ENCODE measurements at places on chromosomes 3 and 15.

DNA sequence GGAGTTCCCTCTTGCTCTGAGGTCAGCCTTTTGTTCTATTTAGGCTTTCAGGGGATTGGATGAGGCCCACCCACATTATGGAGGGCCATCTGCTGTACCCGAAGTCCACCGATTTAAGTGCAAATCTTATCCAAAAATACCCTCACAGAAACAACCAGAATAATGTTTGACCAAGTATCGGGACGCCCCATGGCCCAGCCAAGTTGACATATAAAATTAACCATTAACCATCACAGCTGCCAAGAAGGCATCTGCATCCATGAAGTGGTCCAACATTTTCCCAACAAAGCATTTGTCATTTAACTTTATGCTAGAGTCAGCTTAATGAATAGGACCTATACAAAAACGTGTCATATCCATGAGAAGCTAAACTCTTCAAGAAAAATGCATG, 46.2 kb upstream of the TBC1D23 start:
- no peak for DNase-seq

DNA sequence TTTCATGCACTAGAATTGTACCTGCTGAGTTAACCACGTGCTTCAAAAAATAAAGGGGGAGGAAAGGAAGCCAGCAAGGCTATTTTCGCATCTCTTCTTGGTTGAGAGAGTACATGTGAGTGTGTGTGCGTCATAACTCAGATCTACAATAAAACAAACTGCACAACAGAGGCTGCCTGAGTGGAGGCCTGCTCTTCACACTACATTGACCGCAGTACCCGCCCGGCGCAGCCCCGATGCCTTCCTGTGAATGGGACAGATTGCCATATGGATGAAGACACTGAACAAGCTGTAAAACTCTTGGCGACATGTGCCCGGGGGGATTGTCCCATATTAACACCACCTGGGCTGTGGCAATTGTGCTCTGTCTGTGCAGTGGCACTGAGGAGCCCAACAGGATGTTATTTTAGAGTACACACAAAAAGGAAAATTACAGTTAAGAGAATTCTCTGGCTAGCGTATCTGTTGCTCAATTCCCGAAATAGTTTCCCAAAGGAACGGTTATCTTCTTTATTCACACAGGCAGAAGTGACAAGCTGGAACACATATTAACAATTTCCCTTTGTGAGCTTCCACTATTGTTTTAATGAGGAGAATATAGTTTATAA, 551.5 kb downstream of the FOXP1 start:
- DNase-seq, result peak; percentile 74

- no peak for DNase-seq
Observed at GRCh38 chr3:126018545-126018944, 49.6 kb downstream of the ROPN1B start.

GRCh38 chr3:186974824-186975313, 44.5 kb downstream of the ST6GAL1 start:
- DNase-seq, result no peak

GRCh38 chr3:98809557-98809956, 46.4 kb downstream of the ST3GAL6 start:
- DNase-seq, result no peak

Data from DMS53 (cell line).